ENCODE measurements at places on chromosomes 2 and 18. TPM values are rescaled to one million over a fixed set of nuclear protein-coding genes. Genes with fewer than 3 reads are reported as not detected.

Gene ASPRV1
- 2.8 TPM for total RNA-seq

Gene FASTKD1
- total RNA-seq: 81.6 TPM

Gene PLA2R1
- 1.7 TPM for total RNA-seq

Gene SRD5A2
- not detected for total RNA-seq

Gene TMEM198
- total RNA-seq: 14.0 TPM

Gene HRH4
- total RNA-seq: not detected

Gene ADCYAP1
- total RNA-seq: 6.4 TPM

Gene OST4
- 132 TPM for total RNA-seq

Gene CEBPZ
- 65.0 TPM for total RNA-seq

Gene DGKD
- total RNA-seq: 33.1 TPM

Gene MEP1B
- 0.78 TPM for total RNA-seq

Gene FIGN
- 3.4 TPM for total RNA-seq

Gene CCDC141
- 1.4 TPM for total RNA-seq

Gene IL36G
- not detected for total RNA-seq

Gene ALKAL2
- 2.0 TPM for total RNA-seq

Gene SDC1
- total RNA-seq: 9.0 TPM

Gene GPR39
- 5.0 TPM for total RNA-seq

Gene TTLL4
- 6.7 TPM for total RNA-seq

Gene ANKRD53
- total RNA-seq: 0.62 TPM

Gene TFPI
- 35.2 TPM for total RNA-seq

Gene PDE1A
- total RNA-seq: 42.1 TPM

Gene LBX2
- total RNA-seq: not detected

Gene SALL3
- 7.6 TPM for total RNA-seq

Gene PROC
- not detected for total RNA-seq

Gene SOCS6
- 59.6 TPM for total RNA-seq

Gene CCNYL1
- total RNA-seq: 46.5 TPM

Gene PRSS56
- total RNA-seq: not detected

Gene FEV
- not detected for total RNA-seq

Gene RNU2-63P
- not detected for total RNA-seq

Gene MYO7B
- not detected for total RNA-seq

Gene TSPYL6
- total RNA-seq: 0.31 TPM

Gene GBX2
- total RNA-seq: not detected

Gene CFC1
- total RNA-seq: not detected

Gene SERPINB7
- not detected for total RNA-seq

Gene MRO
- 0.94 TPM for total RNA-seq

Gene ARMC9
- 16.1 TPM for total RNA-seq

Gene POTEC
- total RNA-seq: not detected

Gene CFAP221
- total RNA-seq: 5.6 TPM

Gene MAP3K19
- 0.78 TPM for total RNA-seq

Gene RIT2
- total RNA-seq: 21.8 TPM

Gene NT5C1B
- total RNA-seq: not detected

Gene NDC80
- 3.6 TPM for total RNA-seq

Gene FHL2
- total RNA-seq: 4.4 TPM

Gene FHOD3
- total RNA-seq: 51.2 TPM

Gene PTMA
- total RNA-seq: 647 TPM

Gene MRPL30
- 77.8 TPM for total RNA-seq

Gene ANKRD30B
- total RNA-seq: 0.16 TPM

Gene KYNU
- total RNA-seq: 0.16 TPM

Gene EDAR
- total RNA-seq: not detected

Measured in occipital lobe (tissue), 3 donors.